NCI-H1092 treated with DMSO at 0.1 percent for 48 hours (cell line): ENCODE measurements at places on chromosomes 16 and 17.

DNA sequence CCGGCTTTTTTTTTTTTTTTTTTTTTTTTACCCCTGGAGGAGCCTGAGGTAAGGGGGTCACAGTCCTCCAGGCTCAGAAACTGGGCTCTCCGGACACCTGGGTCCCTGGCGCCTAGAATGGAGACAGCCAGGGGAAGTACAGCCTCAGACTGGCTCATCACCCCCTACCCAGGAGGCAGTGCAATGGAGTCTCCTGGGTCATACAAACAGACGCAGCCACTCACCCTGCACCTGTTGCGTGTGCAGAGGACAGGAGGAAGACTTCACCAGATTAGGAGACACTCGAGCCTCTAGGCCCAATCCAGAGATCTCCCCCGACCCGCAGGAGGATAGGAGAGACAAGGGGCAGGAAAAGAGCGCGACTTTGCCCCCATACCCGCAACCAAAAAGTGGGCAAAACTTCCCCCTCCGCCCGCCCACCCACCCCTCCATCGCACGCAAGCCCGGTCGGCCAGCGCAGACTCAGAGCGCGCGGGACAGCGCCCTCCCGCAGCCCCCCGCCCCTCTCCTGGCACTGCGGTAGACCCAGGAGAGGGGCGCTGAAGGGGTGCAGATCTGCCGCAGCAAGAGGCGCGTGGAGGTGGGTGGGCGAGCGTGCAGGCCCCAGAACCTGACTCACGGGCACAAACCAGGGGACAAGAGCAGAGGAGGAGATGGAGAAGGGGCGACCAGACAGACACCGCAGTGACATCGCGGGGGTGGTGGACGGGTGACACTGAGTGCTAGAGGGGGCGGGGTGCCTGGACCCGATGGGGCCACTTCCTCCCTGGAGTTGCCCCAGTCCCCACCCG is 900 bp downstream of the HAP1 start:
- no peak for DNase-seq

GRCh38 chr17:8614988-8615387 is 15.5 kb downstream of the MYH10 start:
- no peak for DNase-seq

DNA sequence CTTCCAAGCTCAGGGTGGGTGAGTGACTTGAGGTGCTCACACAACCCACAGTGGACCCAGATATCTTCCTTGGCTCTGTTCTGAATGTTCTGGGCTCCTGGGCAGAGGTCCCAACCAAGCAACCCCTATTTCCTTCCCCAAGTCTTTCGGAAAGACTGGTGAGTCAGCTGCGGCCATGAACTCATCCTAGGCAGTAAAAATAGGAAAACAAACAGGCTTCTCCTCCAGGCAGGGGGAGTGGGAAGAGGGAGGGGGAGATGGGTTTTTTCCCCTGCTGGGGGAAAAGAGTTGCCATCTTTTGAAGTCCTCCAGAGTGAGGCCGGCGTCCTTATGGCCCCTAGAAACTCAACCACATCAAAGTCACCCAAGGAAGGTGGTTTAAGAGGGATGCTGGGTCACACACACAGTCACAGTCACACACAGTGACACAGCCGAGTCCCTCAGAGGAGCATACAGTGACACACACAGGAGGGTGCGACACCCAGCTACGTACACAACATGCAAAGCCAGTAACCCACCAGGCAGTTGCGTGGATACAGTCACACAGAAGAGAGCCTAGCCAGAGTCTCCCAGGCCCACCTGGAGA is 16.0 kb upstream of the DLX4 start:
- no peak for DNase-seq

DNA sequence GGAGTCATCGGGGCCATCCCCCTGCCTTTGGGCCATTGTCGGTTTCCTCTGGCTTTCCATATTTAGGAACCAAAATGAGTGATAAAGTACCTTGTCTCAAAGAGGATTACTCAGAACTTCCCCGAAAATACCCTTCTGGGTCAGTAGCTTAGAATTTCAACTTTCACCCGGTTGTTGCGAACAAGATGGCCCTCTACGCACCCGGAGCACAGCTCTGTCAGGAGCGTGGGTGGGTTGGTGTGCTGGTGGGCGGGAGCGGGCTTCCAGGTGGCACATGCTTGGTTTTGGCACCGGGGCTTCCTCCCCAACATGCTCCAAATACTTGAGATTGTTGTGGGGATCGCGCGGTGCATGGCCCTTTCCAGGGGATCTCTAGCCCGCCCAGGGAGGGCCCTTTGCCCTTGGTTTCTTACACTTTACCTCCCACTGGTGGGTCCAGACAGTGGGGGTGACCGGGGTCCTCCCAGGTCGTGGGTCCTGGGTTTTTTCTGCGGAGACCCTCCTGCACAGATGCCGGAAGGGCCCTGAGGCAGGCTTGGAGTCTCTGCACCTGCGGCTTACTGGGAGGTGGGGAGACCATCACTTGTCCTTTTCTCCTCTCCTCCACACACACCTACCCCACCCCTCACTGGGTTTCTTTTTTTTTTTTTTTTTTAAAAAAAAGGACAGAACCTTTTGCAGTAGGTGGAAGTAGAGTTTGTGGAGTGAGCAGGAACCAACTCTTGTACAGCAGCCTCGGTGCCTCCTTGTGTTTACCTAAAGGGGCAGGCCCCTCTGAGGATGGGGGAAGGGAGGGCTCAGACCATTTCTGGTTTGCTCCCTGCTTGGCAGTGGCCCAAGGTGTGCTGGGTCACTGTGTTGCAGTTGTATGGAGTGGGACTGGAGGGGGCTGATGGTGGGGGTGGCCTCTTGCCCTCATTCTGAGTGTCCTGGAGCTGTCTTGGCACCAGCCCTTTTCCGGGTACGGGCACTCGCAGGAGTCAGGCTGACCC is 142.1 kb downstream of the SEC14L1 start:
- peak; percentile 8 for DNase-seq

DNA sequence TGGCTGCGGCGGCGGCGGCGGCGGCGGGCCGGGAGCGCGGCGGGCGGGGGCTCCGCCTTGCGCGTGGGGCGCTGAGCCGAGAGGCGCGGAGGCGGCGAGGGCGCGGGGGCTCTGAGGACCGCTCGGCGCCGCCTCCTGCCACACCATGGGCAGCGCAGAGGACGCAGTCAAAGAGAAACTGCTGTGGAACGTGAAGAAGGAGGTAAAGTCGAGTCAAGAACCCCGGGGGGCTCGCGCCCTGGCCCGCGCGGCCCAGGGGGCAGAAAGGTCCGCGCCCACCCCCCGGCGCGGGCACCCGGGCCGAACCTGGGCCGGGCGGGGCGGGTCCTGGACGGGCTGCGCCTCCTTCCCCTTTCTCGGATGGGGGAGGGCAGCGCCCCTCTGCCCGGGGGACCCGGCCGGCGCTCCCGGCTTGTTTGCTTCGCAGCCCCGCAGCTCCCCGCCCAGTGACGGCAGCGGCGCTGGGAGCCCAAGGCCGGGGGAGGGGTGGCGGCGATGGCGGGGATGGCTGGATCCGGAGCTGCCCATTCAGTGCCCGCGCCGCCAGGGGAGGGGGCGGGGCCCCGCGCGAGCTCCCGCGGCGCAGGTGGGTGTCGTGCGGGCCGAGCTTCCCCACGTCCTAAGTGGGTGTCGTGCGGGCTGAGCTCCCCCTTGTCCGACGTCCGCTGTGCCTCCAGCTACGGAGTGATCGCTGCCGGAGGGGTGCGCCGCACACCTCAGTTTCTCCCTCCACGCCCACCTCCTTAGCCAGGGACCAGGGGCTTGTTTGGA is 428 bp downstream of the SGSM2 start:
- no peak for DNase-seq

DNA sequence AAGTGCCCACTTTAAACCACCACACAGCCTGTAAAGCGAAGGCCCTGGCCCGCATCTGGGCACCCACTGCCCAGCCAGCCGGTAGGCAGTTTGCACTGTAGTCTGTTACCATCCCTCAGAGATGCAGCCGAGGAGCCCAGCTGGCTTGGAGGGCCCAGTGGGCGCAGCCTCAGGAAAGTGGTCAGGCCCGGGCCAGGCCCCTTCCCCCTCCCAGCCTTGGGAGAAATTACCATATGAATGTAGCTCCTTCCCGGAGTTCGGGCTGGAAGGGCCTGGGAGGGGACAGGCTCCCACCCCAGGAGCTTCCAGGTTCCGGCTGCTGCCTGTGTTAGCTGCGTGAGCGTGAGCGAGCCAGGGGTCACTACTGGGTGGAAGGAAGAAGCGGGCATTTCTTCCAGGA is 325.4 kb downstream of the SEC14L1 start:
- no peak for DNase-seq

DNA sequence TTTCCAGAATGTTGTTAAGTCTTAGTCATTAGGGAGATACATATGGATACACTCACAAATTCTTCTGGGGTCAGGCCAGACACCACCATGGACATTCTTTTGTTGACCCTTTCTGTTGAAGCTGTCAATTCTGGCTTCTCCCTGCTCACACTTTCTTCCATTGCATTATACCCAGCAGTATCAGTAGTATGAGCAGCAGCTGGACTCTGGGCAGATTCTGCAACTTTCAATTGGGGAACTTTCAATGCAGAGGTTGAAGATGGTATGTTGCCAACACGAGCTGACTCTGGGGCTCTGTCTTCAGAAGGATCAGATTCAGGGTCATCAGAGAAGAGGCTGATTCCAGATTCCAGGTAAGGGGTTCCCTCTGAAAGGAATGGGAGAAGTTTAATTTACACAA is 45.8 kb downstream of the RND2 start:
- no peak for DNase-seq

GRCh38 chr16:56048425-56049105 is 142.7 kb upstream of the GNAO1 start:
- DNase-seq: no peak

- peak; percentile 20 for DNase-seq
These were observed 32.8 kb downstream of the LDHD start for GRCh38 chr16:75083813-75084212.

DNA sequence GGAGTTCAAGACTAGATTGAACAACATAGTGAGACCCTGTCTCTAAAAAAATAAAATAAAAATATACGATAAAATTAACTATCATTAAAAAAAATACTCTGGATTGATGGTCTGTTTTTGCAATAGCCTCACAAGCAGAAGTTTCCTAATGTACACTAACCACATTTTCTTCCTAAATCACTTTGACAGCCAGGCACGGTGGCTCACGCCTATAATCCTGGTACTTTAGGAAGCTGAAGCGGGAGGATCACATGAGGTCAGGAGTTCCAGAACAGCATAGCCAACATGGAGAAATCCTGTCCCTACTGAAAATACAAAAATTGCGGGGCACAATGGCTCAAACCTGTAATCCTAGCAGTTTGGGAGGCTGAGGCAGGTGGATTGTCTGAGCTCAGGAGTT is 64.7 kb downstream of the HELZ start:
- no peak for DNase-seq

DNA sequence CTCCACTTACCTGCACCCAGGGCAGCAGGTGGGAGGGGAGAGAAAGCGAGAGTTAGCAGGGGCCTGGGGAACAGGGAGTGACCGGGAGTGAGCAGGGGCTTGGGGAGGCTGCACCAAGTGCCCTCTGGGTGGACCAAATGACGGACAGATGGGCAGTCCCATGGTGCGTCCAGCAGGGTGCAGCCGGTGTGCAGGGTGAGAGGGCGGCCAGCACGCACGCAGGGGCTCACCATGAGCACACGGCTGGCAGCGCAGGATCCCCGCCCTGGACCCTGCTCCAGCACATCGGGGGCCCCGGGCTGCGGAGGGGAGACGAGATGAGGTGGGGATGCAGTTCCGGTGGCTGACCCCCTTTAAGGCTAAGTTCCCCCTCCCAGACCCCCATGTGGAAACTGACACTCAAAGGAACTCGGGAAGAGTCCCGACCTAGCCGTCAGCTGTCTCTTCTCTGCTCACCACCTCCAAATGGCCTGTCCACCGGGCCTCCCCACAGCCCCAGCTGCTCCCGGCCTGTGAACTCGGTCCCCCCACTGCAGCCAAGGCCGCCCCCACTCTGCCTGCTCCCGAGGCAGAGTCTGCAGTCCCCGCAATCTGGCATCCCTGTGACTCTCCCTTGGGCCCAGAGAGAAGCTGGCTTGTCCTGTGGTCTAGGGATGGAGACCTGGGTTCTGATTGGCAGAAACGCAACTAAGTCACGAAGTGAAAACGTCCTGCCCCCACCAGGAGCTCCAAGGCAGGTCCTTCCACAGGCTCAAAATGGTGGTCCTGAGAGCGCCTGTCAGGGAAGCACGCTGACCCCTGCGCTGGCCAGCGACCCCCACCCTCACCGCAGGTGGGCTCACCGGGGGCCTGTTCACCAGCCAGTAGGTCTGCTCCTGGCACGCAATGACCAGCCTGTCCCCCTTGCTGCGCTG is 2.9 kb downstream of the RGS11 start:
- DNase-seq: no peak
